NCI-H446 (cell line): ENCODE measurements at places on chromosomes 16 and 17.

GRCh38 chr17:40663252-40663651 lies 1.7 kb downstream of the KRT222 start:
- DNase-seq, result no peak

DNA sequence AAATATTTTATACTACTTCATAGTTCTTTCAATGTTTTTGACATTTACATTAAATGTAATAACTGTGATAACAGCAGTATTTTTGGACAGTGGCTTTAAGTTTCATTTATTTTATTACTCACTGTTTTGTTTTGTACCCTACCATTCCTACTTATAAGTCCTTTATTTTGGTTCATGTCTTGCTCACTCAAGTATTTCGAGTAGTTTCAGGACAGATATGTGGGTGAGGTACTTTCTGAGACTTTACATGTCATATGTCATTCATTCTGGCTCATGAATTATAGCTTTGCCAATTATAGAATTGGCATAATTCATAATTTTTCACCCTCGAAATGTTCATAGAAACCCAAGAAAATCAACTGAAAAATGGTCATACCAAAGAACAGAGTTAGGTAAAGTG lies 44.4 kb downstream of the PIK3R5 start:
- DNase-seq, result no peak

DNA sequence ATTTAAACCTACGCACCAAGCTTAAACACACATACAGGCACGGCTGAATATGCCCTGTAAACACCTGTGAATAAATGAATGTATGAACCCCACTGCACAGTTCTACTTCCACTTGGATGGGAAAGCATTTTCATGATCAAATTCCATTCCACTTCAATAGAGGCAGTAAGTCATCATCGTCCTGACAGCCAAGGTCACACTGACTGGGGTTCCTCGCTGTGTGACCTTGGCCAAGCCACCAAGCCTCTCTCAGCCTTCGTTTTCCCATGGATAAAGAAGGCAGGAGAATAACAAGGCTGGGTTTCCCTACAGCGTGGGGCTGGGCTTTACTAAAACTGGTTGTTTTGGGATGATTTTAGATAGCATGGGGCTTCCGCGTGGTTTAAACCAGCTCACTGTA lies 82.8 kb downstream of the TBC1D16 start:
- no peak for DNase-seq

- no peak for DNase-seq
These were observed 1.2 kb upstream of the GPT2 start for GRCh38 chr16:46882940-46883307.

DNA sequence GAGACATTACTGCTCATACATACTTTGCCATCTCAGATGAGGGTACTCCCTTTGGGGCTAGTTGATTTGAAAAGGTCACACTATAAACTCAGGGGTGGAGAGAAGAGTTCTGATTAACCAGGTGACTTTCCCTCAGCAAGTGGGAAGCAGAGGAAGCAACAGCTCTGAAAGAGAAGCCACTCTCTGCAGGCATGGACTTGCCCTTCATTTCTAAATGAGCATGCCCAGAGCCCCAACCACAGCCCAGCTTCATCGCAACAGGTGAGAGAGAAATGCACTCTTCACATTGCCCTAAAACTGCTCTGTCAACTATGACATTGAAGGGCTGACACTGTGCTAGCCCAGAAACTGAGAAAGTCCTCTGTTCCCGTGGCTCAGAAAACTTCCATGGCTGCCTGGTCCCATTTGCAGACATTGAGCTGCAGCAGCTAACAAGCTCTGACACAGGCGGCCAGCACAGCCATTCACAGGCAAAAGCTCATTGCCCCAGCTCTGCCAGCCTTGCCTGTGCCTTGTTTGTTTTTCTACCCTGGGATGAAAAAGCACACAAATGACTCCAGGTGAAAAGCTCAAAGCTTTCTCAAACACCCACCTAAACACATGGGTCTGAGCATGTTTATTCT lies 419.8 kb upstream of the DYNLRB2 start:
- no peak for DNase-seq

GRCh38 chr16:54750249-54750648 lies 180.4 kb upstream of the IRX5 start:
- DNase-seq, result no peak

- no peak for DNase-seq
These were observed 35.3 kb upstream of the ACSM2B start for GRCh38 chr16:20611350-20611902.

DNA sequence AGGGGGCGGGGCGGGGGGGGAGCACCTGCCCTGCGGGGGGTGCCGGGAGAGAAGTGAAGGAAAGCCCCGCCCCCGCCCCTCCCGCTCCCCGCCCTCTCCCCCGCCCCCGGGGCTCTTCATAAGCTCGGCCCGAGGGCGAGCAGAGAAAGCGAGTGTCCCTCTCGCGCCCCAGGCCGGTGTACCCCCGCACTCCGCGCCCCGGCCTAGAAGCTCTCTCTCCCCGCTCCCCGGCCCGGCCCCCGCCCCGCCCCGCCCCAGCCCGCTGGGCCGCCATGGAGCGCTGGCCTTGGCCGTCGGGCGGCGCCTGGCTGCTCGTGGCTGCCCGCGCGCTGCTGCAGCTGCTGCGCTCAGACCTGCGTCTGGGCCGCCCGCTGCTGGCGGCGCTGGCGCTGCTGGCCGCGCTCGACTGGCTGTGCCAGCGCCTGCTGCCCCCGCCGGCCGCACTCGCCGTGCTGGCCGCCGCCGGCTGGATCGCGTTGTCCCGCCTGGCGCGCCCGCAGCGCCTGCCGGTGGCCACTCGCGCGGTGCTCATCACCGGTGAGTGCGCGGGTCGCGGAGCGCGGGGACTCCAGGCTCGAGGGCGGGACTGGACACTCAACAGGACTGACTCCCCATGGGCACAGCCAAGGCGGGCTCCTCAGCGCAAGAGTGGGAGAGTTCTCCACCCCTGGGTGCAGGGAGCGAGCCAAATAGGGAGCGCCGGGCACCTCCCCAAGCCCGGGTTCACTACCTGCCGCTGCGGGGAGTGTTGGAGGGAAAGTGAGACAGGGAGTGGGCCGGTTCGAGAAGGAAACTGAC lies at the start of gene HSD11B2:
Gene HSD11B2 (plus strand): TSS at position 145 of the 798 bp plus-strand sequence. CDS start 128 bp downstream, at position 273.
- no peak for DNase-seq

GRCh38 chr17:30153463-30153862 lies 36.8 kb downstream of the NSRP1 start:
- no peak for DNase-seq

DNA sequence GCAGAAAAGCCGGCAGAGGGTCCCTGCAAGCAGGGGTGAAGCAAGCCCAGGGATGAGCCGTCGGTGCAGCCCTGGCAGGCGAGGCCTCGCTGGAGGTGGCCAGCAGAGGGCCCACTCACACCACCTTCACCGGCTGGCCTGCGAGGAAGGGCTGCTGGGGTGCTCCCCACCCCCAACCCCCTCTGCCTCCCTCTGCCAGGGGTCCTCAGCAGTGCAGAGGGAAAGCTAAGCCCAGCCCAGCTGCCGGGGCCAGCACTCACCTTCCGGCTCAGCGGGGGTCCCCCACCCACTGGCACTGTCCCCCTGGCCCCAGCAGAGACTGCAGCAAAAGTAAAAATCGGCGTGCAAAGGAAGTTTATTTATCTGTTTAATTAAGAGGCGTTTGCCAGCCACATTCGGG lies 113.4 kb downstream of the ENGASE start:
- peak; percentile 13 for DNase-seq

- DNase-seq, result no peak
These were observed 289.2 kb upstream of the FOXF1 start for GRCh38 chr16:86221085-86221484.

DNA sequence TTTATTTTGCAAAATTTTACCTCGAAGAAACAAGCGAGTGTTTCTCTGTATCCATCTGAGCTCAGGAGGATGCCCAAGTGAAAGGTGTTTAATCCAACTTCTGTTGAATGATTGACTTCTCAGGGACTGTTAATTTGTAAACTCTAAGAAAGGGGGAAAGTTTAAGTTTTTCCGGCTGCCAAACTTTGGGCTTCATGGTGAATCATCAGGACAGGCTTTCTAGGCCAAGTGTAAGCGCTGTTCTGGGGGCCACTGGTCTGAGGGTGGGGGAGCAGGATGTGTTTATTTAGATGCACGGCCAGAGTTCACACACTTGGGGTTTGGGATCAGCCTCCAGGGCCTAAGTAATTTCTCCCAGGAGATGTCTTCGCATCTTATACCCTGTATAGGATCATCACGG lies 110.4 kb downstream of the PITPNC1 start:
- DNase-seq, result no peak
